ENCODE measurements at places on chromosomes 6 and 20. TPM values are rescaled to one million over a fixed set of nuclear protein-coding genes. Genes with fewer than 3 reads are reported as not detected.

The PRICKLE4 gene
- not detected for total RNA-seq

The GFRAL gene
- total RNA-seq = not detected

The ZNF334 gene
- 4.8 TPM for total RNA-seq

The COL19A1 gene
- not detected for total RNA-seq

The SPEF1 gene
- total RNA-seq = 0.32 TPM

The KCNK16 gene
- not detected for total RNA-seq

The PTCHD4 gene
- total RNA-seq = 35.7 TPM

The MDFI gene
- total RNA-seq = not detected

DNA sequence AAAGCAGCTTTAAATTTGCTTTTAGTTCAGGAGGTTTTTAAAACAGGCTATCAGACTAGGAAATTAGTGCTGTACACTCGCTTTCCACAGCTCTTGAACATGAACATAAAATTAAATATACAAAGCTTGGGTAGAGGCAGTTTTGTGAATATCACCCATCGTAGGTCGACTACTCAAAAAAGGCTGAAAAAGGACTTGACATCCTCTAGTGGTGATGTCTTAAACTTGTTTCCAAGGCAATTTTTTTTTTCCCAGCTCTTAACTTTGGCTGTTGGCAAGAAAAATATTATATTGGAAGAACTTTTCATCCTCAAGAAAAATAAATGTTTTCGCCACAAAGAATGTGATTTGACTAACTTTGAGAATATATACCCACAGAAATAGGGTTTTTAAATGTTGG lies 2.9 kb downstream of the MAP7 start:
- no peak for DNase-seq
- no peaks in the 10 kb centered on the region for H3K36me3 ChIP-seq
- H3K27ac ChIP-seq = no peak overlapping the region
- no peaks in the 10 kb centered on the region for H3K4me1 ChIP-seq

DNA sequence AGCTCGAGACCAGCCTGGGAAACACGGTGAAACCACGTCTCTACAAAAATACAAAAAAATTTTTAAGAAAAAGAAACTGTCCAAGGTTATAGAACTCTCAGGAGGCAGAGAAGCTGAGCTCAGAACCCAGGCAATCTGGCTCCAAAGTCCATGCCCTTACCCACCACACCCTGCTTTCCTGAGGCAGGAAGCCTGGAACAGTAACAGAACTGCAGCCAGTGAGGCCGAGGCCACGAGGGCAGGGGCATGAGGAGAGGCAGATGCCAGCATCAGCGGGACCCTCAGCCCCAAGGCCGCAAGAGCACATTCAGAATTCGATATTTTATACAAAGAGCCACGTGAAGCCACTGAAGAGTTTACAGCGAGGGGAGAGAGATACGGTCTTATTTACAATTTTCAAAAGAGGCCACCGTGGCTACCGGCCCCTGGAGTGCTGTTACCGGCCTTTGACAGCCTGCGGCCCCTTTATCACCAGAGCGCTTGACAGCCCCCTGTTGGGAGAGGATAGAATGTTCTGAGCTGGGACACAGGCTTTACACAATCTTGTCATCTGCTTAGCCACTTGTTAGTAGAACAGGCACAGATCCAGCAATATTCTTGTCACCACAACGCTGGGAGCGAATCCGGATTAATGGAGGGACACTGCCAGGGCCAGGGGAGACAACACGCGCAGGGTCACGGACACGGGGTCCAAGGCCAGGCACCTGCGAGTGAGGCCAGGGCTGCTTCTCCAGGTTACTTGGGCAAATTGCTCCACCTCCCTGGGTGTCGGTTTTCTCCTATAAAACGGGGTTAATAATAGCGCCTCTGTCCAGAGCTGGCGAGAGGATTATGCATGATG lies 5.6 kb downstream of the SPATA2 start:
- H3K27me3 ChIP-seq = no peaks in the 10 kb centered on the region
- peaks cover 37% of the 10 kb centered on the region for H3K36me3 ChIP-seq
- H3K4me1 ChIP-seq = peaks cover 57% of the 10 kb centered on the region
- peak overlapping the region; percentile 28 for H3K27ac ChIP-seq

- H3K4me1 ChIP-seq = no peaks in the 10 kb centered on the region
- H3K27me3 ChIP-seq = no peaks in the 10 kb centered on the region
- no peak overlapping the region for H3K4me3 ChIP-seq
- DNase-seq = no peak
Observed at GRCh38 chr6:51526922-51527321, 560.5 kb downstream of the PKHD1 start.

DNA sequence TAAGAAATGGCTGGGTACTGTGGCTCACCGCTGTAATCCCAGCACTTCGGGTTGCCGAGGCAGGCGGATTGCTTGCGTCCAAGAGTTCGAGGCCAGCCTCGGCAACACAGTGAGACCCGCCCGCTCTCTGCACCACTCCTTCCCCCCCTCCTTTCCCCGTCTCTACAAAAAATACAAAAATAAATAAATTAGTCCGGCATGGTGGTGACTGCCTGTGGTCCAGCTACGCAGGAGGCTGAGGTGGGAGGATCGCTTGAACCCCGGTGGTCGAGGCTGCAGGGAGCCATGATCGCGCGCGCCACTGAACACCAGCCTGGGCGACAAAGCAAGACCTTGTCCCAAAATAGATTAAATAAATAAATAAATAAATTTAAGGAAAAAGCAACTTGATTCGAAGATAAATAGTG lies 448 bp upstream of the RNF114 start:
- peak overlapping the region; percentile 99 for H3K4me3 ChIP-seq
- peaks cover 14% of the 10 kb centered on the region for H3K36me3 ChIP-seq
- no peak for DNase-seq
- no peak overlapping the region for H3K27ac ChIP-seq

DNA sequence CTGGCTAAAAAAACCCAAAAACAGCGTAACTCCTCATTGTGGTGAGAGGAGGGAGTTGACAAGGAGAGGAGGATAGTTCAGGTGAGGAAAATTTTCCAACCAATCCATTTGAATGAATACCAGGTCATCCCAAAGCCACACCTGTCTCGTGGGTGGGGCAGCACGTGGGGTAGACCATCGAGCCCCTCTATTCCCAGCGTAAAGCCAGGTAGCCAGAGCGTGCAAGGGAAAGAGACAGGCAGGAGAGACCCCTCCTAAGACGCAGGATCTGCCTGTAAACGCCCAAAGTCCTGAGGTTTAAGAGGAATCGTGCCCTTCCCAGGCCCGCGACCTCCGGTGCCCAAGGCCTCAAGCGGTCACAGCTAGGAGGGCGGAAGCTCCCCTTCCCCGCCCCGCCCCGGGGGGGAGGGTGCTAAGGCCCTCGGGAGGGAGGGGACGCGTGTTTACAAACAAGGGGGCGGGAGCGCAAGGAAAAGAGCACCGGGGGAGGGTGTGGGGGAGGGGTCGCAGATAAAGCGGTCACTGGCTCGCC lies 712 bp downstream of the RXRB start:
- peak; percentile 88 for DNase-seq
- H3K4me3 ChIP-seq = peak overlapping the region; percentile 93
- peaks cover 59% of the 10 kb centered on the region for H3K4me1 ChIP-seq

DNA sequence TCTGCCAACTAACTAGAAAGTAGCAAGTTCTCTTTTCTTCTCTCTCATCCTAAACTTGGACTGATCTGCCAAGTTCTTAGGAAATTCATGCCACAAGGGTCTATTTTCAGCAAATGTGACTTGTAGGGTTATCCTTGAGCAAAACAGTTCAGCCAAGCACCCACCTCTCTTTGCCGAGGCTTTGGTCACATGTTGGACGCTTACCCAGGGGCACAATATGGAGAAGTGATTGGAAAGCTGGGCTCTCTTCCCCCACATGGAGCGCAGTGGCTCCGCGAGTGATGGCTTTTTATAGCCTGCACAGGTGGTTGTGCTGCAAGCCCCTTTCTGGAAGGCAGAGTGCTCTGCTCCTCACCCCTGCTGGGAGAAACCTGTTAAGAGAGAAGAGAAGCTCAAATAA lies 47.7 kb upstream of the FNDC1 start:
- no peaks in the 10 kb centered on the region for H3K4me1 ChIP-seq
- no peak overlapping the region for H3K27ac ChIP-seq
- H3K4me3 ChIP-seq = no peak overlapping the region
- peaks cover 2% of the 10 kb centered on the region for H3K27me3 ChIP-seq
- no peak for DNase-seq
- no peaks in the 10 kb centered on the region for H3K36me3 ChIP-seq

GRCh38 chr6:70310063-70310694 lies 7.3 kb upstream of the COL9A1 start:
- no peaks in the 10 kb centered on the region for H3K4me1 ChIP-seq
- no peaks in the 10 kb centered on the region for H3K36me3 ChIP-seq
- peak; percentile 33 for DNase-seq
- H3K27ac ChIP-seq = no peak overlapping the region

GRCh38 chr6:2738373-2738979 lies 12.2 kb downstream of the MYLK4 start:
- H3K4me1 ChIP-seq = peaks cover 27% of the 10 kb centered on the region
- peak; percentile 47 for DNase-seq
- H3K4me3 ChIP-seq = no peak overlapping the region

DNA sequence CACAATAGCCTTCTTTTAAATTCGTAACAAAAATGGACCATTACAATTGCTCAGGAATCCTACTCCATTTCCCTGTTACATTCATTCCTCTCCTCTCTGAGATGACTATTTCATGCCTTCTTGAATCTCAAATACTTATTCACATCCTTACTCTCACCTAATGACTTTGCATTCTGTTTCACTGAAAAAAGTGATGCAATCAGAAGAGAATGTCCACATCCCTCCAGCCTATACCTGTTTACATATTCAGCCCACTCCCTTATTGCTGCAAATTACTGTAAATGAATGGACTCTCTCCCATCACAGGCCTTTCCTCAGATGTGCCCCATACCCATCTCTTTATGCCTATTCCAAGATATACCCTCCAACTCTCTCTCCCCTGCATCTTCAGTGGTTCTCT lies 8.6 kb downstream of the TAAR1 start:
- no peak for DNase-seq
- H3K4me3 ChIP-seq = no peak overlapping the region
- H3K27me3 ChIP-seq = 0 out of 3 replicates have a peak, but pooled peaks cover 4% of the 10 kb centered on the region
- no peak overlapping the region for H3K27ac ChIP-seq

- H3K36me3 ChIP-seq = peaks cover 69% of the 10 kb centered on the region
- H3K4me3 ChIP-seq = no peak overlapping the region
- H3K27ac ChIP-seq = no peak overlapping the region
- H3K27me3 ChIP-seq = no peaks in the 10 kb centered on the region
- H3K4me1 ChIP-seq = peaks cover 34% of the 10 kb centered on the region
Observed at GRCh38 chr6:3389390-3390167, 67.3 kb downstream of the SLC22A23 start.

GRCh38 chr6:44725070-44725469 lies 337.6 kb downstream of the CDC5L start:
- no peak overlapping the region for H3K4me3 ChIP-seq
- no peaks in the 10 kb centered on the region for H3K4me1 ChIP-seq
- H3K36me3 ChIP-seq = no peaks in the 10 kb centered on the region
- peaks cover 7% of the 10 kb centered on the region for H3K27me3 ChIP-seq

DNA sequence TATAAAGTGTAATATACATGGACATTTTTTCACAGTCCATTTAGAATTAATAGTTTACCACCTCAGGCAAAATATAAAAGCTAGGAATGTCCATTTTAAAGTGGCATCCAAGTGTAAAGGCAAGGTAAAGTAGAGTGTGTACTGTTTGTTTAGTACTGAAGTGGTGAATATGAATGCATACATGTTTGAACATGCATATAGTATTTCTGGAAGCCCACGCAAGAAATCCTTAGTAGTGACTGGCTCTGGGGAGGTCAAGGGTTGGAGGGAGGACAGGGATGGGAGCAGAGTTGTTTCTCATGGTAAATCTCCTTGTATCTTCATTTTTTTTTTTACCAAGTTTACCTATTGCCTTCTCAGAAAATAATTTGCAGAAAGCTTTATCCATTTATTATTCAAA lies 129.2 kb downstream of the UNC5CL start:
- no peaks in the 10 kb centered on the region for H3K27me3 ChIP-seq
- H3K27ac ChIP-seq = no peak overlapping the region
- no peaks in the 10 kb centered on the region for H3K36me3 ChIP-seq
- no peak for DNase-seq
- peaks cover 49% of the 10 kb centered on the region for H3K4me1 ChIP-seq

GRCh38 chr6:168440520-168441433 lies at the start of gene SMOC2:
Gene SMOC2, plus strand, starts transcription at chr6:168441184. Its CDS starts 187 bp downstream, at chr6:168441371.
- H3K36me3 ChIP-seq = no peaks in the 10 kb centered on the region
- DNase-seq = no peak
- H3K27ac ChIP-seq = no peak within 1 kb of the TSS
- H3K4me3 ChIP-seq = no peak within 1 kb of the TSS

DNA sequence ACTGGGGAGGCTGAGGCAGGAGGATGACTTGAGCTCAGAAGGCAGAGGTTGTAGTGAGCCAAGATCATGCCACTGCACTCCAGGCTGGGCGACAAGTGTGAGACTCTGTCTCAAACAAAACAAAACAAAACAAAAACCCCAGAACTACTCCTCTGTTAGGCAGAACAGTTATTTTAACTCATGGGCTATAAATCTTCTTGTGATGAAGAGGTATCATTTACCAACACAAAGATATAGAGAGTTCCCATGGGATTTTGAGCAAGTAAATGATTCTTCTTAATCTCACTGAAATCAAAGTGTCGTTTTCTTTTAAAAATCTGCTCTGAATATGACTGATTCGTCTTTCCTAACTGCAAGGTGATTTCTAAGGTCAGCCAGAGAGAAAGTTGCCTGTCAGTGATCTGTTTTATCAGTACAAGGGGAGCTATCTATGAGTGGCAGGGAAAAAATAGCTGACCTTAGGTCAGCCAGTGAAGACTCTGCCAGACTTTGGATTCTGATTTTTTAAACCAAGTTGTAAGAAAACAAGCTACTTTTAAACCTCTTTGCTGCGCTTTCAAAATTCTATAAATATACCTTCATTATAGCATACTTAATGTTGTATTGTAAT lies 3.8 kb upstream of the DSP start:
- no peak for DNase-seq
- H3K27ac ChIP-seq = no peak overlapping the region
- H3K36me3 ChIP-seq = no peaks in the 10 kb centered on the region
- H3K4me1 ChIP-seq = peaks cover 32% of the 10 kb centered on the region
- H3K4me3 ChIP-seq = no peak overlapping the region

- DNase-seq = no peak
- no peak overlapping the region for H3K4me3 ChIP-seq
- peaks cover 8% of the 10 kb centered on the region for H3K27me3 ChIP-seq
- no peak overlapping the region for H3K27ac ChIP-seq
Observed at GRCh38 chr20:61636531-61637116, 384.6 kb downstream of the CDH4 start.

DNA sequence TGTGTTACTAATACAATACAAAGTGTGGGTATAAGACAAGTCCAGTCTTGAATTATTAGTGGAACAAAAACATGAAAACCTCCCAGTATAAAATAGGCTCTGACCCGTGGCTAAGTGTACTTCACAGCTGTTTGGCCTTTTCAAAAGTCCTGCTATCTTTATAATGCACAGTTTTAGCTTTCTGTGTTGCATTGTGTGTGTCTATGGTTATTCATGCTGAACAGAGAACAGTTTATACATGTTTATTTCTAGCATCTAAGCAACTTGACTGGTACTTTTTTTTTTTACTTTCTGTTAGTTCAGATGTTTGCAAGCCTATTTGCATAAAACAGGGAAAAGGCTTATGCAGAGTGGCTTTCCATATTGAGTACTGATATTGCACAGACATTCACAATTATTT lies 119.2 kb upstream of the CCN2 start:
- DNase-seq = no peak
- H3K4me1 ChIP-seq = no peaks in the 10 kb centered on the region
- H3K27ac ChIP-seq = no peak overlapping the region
- H3K36me3 ChIP-seq = no peaks in the 10 kb centered on the region
- H3K4me3 ChIP-seq = no peak overlapping the region
- no peaks in the 10 kb centered on the region for H3K27me3 ChIP-seq
